SJSA1 (cell line): ENCODE measurements at places on chromosomes 2 and 18. TPM values are rescaled to one million over a fixed set of nuclear protein-coding genes. Genes with fewer than 3 reads are reported as not detected.

Gene MOGAT1
- total RNA-seq: not detected in 2 replicates

Gene CCT4
- 247 and 253 TPM in 2 replicates for total RNA-seq

Gene EVX2
- total RNA-seq: not detected in 2 replicates

Gene SULT1C4
- 0.25 and 1.7 TPM in 2 replicates for total RNA-seq

Gene TLX2
- not detected in 2 replicates for total RNA-seq

Gene HDAC4
- 13.2 and 16.8 TPM in 2 replicates for total RNA-seq

Gene CYP26B1
- 0.03 TPM in 1 of 2 replicates, not detected in the other for total RNA-seq

Gene UCN
- total RNA-seq: 0.21 and 6.8 TPM in 2 replicates

Gene RIT2
- total RNA-seq: not detected in 2 replicates

Gene TBR1
- 0.03 TPM in 1 of 2 replicates, not detected in the other for total RNA-seq

Gene OTOS
- total RNA-seq: not detected in 2 replicates

Gene SERPINB4
- total RNA-seq: 0.26 TPM in 1 of 2 replicates, not detected in the other

Gene ESCO1
- 14.8 and 15.3 TPM in 2 replicates for total RNA-seq

Gene KRTCAP3
- not detected in 2 replicates for total RNA-seq

Gene C2orf69
- total RNA-seq: 13.5 and 20.7 TPM in 2 replicates

Gene DSG2
- total RNA-seq: 48.2 and 65.5 TPM in 2 replicates

Gene DCC
- total RNA-seq: not detected in 2 replicates

Gene KCNS3
- total RNA-seq: 4.9 and 35.6 TPM in 2 replicates

Gene DNAH7
- under 0.01 TPM in 1 of 2 replicates, not detected in the other for total RNA-seq

Gene SCG2
- total RNA-seq: 5.0 and 6.2 TPM in 2 replicates

Gene GKN2
- total RNA-seq: not detected in 2 replicates

Gene CHN1
- 35.8 and 62.0 TPM in 2 replicates for total RNA-seq

Gene HOXD9
- total RNA-seq: 1.8 TPM in 2 replicates

Gene LYPD6
- total RNA-seq: 9.0 and 15.0 TPM in 2 replicates

Gene WNT10A
- not detected in 2 replicates for total RNA-seq

Gene SKOR2
- not detected in 2 replicates for total RNA-seq

Gene CCDC74B
- 0.34 and 7.2 TPM in 2 replicates for total RNA-seq

Gene TRMT61B
- 14.6 and 16.6 TPM in 2 replicates for total RNA-seq
